Urinary bladder (tissue), 4 donors: ENCODE measurements at places on chromosomes 12 and 14. TPM values are rescaled to one million over a fixed set of nuclear protein-coding genes. Genes with fewer than 3 reads are reported as not detected.

GRCh38 chr14:95402578-95402977, 82.9 kb upstream of the CLMN start:
- DNase-seq, result no peak

DNA sequence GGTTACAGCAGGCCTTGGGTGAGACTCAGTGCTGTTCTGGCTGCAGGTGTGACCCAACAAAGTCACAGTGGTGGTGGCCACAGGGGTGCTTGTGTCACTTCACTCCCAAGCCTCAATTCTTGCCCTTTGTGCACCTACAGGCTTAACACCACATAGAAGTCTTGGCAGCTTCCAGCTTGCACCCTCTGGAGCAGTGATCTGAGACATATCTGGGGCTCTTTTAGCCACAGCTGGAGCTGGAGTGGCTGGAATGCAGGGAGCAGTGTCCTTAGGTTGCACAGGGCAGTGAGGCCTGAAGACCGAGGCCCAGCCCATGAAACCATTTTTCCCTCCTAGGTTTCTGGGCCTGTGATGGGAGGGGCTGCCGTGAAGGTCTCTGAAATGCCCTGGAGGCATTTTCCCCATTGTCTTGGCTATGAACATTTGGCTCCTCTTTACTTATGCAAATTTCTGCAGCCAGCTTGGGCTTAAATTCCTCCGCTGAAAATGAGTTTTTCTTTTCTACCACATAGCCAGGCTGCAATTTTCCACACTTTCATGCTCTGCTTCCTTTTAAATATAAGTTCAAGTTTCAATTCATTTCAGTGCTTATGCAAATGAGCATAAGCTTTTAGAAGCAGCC, 37.7 kb downstream of the ADAM21 start:
- DNase-seq, result no peak

DNA sequence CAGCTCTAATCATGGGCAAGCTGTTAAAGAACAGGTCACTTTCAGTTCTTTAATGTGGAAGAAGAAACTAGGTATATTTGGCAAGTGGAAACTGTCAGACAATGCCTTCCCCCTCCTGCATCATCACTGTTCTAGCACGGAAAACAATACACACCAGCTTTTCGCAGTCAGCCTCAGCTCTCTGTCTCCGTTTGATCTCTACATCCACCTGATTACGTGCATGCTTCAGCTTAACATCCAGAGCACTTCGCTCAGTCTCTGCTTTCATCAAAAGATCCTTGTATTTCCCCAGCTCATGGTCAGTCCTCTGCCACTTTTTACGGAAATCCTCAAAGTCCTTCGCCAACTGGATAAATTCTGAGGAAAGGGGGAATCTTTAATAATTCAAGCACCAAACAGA, 19.0 kb downstream of the RACGAP1 start:
- no peak for DNase-seq

GRCh38 chr12:6534945-6535696, 804 bp downstream of the GAPDH start:
- DNase-seq, result no peak

DNA sequence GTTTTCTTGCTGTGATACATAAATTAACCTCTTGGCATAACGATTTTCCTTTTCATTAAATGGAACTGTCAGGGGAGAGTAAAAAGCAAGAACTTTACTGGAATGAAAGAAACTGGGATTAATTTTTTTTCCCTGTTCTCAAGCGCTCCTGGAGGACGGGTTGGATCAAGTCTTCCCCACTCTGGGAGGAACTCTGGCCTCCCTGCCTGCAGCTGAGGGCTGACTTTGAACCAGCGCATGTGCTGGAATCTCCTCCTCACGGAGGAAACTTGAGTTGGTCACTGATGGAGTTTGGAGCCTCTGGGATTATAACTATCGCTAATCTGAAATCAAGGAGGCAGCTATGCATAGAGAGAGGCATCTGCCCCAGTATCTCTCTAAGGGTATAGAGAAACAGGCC, 406.4 kb upstream of the TMEM132C start:
- DNase-seq, result no peak

DNA sequence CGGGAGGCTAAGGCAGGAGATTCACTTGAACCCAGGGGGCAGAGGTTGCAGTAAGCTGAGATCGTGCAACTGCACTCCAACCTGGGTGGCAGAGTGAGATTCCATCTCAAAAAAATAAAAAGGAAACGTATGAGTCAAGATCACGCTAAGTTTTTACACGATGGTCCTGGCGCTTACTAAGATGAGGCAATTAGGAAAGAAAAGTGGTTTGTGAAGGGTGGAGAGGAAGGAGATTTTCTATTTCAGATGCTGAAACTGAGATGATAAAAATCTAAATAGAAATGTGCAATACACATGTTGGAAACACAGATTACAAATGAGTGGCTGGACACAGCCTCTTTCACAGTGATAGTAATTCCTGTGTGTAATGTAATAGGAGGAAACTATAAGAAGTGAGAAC, 63.2 kb downstream of the KDM5A start:
- DNase-seq, result no peak

- no peak for DNase-seq
Measured at GRCh38 chr12:46442239-46442638, 69.7 kb upstream of the SLC38A2 start.

DNA sequence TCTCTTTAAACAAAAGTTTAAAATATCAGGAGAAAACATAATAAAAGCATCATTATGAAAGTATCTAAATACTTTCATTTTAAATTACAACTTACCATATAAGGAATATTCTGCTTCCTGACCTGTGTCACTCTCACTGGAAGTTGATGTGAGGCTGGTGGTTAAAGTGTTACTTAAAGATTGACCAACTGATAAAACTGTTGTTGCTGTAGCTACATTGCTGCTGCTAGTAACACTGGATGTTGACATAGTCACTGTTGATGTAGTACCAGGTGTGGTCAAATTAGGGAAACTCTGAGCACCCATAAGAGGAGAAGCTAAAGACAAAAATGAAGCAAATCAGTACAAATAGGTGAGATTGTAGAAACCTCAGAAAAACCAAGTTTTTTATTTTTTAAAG, 79.9 kb downstream of the HECTD1 start:
- no peak for DNase-seq

DNA sequence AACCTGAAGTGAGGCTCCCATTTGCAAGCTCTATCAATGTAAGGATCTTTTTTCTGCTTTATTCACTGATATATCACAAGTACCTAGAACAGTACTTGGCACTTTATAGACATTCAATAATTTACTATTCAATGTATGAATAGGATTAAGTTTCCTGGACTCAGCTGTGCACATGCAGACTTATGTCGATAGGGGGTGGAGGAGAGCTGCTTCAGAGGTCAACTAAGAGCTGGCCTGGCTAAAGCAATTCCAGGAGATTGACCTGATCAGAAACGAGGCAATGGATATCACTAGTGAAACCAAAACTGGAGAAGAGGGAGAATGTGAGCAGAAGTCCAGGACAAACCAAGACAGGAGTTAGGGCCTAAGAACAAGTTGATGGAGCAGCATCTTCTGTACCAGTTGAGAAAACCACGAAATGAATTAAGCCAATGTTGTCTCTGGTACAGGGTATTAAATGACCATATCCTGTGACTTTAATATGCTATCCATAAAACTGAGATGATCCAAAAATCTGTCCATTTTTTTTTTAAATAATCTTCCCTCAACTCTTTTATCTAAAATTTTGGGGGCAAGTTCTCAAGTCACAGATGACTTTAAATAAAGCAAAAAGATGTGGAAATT, 169.2 kb downstream of the PIK3C2G start:
- no peak for DNase-seq

DNA sequence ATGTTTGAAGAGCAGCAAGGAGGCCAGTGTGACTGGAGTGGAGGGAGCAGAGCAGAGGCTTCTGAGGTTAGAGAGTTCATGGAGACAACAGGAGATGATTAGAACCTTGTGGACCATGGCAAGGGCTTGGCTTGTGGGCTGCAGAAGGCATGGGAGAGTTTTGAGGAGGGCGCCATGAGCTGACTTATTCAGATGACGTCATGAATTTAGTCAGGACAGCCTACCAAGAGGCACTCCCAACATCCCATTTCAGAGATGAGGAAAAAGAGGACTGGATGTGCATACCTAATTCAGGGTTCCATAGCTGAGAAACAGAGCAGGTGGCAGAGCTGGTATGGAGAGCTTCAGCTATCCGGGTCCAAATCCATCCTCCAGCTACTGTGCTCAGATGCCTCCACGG, 101.8 kb downstream of the PLXNC1 start:
- DNase-seq, result no peak

- no peak for DNase-seq
Measured at GRCh38 chr12:80045594-80045993, 53.7 kb upstream of the OTOGL start.

E2F7 gene
- polyA plus RNA-seq, result 0.08 TPM

KRT79 gene
- polyA plus RNA-seq, result not detected

PYGL gene
- 28.6 TPM for polyA plus RNA-seq

PGAM5 gene
- 19.2 TPM for polyA plus RNA-seq

SINHCAF gene
- polyA plus RNA-seq, result 17.4 TPM

EML5 gene
- polyA plus RNA-seq, result 0.60 TPM

FGF6 gene
- 0.16 TPM for polyA plus RNA-seq
